ENCODE measurements at places on chromosomes 3 and 15.

- DNase-seq = no peak
Measured at GRCh38 chr3:176174060-176174459, 1023.2 kb downstream of the TBL1XR1 start.

DNA sequence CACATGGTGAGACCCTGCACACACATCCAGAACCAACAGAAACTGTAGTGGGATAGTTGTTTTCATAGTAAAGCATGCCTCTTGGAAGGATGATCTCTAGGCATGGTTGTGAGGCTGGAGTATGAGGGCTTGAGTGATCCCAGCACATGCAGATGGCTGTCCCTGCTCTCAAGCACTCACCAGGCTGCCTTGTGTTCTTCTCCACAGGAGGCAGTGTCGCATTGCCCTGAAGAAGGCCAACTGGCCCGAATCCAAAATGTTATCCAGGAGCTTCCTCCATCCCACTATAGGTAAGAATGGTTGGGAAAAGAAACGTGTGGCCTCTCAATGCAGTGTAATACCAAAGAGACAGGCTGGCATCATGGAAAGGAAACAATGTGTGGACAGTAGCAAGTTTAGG, 82.7 kb downstream of the TMEM39A start:
- no peak for DNase-seq

DNA sequence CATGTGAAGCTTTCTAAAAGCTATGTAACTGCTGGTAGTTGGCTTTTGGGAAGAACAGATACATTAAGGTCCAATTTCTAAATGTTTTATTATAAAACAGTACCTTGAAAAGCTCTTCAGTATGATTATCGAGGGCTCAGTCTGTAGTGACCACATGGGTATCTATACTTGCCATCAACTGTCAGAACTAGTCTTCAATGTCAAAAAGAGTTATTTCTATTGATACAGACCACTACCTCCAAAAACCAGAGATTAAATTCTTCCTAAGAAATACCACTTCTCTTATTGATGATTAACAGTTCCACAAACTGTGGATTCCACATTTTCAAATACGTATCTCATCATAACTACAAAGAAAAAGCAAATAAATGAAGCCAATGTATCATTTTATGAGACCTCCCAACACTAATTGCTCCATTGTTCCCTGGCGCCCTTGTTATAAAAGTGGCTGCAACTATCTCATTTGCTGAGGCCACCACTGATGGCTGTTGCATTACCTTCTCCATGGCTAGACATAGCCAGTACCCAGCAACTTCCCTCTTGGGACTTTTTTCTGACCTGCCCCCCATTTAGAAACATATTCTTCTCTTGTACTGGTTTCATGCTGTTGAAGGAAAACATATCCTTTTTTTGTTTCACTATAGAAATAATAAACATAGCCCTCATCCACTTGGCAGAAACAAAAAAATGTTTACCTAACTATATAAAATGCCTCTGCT, 33.9 kb upstream of the MBNL1 start:
- no peak for DNase-seq

DNA sequence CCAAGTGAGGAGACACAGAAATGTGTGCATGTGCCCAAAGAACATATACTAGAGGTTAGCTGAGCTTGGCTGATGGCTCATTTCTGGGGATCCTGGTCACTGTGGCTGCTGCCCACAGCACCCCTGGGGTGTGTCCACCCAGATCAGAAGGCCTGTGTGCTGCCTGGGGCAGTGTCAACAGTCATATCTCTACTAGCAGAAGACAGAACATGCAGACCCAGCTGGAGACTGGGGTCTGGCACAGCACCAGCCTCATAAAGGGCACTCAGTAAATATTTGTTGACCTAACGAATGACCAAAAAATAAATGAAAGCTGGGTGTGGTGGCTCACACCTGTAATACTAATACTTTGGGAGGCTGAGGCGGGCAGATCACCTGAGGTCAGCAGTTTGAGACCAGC, 16.4 kb downstream of the CHRNA3 start:
- no peak for DNase-seq

All from brain microvascular endothelial cell (primary cell).